LHCN-M2 (cell line): ENCODE measurements at places on chromosomes 11 and 22.

- DNase-seq, result peak; percentile 63
Observed at GRCh38 chr11:126307706-126308105, 3.8 kb downstream of the DCPS start.

GRCh38 chr11:66881927-66882452 lies 25.1 kb downstream of the LRFN4 start:
- DNase-seq, result no peak

DNA sequence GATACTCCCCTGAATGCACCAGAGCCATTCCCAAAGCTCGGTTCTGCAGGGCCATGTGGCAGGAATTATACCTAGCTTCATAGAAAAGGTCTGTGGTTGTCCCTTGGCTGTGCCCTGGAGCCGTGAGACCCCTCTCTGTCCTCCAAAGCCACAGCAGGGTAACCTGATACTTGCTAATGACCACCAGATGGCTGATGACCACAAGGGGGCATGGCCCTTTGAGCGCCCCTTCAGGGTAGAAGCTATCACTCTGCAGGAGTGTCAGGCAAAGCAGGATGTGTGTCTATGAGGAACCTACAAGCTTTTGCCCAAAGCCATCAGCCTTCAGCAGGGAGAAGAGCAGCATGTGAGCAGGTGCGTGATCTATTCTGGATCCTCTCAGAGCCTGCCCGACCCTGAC lies 95.3 kb downstream of the NTM start:
- no peak for DNase-seq

DNA sequence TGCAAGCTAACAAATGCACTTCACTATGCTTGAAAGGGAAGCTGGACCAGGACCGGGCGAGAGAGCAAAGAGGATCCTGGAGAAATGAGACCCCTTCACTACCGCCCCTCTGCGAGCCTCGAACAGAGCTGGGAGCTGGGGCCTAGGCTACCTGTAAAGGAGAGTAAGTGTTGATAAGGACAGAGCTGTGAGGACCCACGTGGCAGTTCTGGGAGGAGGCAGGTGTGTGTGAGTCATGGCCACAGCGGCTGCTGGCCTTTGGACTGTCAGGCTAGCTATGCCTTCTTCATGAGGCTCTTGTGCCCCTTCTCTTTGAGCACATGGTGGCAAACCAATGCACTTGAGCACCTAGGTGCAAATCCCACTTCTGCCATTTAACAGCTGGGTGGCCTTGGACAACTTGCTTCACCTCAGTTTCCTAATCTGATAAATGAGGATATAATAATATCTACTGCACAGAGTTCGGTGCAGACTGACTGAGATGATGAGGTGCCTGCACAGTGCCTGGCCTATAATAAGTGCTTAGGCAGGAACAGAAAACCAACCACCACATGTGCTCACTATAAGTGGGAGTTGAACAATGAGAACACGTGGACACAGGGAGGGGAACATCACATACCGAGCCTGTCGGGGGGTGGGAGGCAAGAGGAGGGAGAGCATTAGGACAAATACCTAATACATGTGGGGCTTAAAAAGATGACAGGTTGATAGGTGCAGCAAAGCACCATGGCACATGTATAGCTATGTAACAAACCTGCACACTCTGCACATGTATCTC lies 35.3 kb upstream of the KCNJ11 start:
- DNase-seq, result no peak
